Liver (tissue), 10 donors: ENCODE measurements at places on chromosomes 2 and 18.

DNA sequence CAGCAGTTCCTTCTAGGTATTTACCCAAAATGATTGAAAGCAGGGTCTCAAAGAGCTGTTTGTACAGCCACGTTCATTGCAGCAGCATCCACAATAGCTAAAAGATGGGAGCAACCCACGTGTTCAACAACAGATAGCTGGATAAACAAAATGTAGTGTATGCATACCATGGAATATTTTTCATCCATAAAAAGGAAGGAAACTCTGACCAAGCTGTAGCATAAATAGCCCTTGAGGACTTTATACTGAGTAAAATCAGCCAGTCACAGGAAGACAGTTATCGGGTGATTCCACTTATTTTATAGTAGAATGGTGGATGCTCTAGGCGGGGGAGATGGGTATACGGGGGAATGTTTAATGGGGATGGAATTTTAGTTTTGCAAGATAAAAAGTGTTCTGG, 7.5 kb downstream of the TRAPPC12 start:
- DNase-seq: no peak

DNA sequence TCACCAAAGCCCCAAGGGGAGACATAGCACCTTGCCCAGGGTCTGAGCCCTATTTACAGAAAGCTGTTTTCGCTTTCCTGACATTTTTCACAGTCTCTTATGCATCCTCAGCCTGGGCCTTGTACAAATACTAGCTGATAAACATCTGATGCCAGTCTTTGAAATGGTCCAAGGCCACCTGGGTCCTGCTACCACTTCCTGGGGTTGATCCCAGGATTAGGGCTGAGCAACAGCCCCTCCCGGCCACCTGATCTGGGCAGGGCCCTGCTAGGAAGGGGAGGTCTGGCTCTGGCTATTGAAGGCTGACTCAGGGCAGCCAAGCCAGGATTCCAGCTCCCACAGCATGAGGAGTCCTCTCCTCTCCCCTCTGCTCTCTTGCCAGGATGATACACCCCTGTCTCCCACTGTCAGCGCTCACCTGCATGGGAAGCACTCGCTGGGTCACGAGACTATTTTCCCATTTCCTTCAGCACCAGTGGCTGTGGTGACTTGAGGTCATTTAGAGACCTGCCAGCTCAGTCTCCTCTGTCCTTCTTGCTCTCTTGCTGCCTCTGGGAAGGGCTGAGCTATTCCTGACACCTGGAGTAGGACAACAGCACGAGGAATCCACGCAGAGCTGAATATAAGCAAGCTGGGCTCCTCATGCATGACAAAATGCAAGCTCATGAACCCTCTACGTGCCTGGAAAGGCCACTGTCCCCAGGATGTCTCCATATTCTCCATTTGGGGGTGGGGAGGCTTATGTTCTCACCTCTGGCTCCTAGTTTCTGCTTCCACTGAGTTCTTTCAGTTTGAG, 53.0 kb upstream of the LGALSL start:
- DNase-seq: no peak

- DNase-seq: peak; percentile 69
These were observed 272.4 kb downstream of the AGAP1 start for GRCh38 chr2:235766278-235766677.

DNA sequence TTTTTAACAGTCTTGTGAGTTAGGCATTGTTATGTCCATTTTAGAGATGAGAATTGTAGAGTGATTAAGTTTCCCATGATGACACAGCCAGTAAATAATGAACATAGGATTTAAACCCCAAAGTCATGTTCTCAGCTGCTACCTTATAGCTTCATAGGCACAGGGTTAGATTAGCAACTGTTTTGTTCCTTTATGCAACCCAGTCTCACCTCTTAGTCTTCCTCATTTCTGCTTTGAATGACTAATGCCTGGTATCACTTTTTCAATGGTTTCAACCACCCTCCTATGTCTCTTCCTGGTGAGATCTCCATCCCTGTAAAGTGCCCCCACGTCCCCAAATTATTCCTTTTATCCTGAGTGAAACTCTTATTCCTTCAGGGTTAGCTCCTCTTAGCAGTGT, 44.3 kb downstream of the MFSD6 start:
- no peak for DNase-seq

- DNase-seq: no peak
These were observed 9.6 kb downstream of the PCARE start for GRCh38 chr2:29064746-29065067.
